ENCODE measurements at places on chromosomes 11 and 22.

DNA sequence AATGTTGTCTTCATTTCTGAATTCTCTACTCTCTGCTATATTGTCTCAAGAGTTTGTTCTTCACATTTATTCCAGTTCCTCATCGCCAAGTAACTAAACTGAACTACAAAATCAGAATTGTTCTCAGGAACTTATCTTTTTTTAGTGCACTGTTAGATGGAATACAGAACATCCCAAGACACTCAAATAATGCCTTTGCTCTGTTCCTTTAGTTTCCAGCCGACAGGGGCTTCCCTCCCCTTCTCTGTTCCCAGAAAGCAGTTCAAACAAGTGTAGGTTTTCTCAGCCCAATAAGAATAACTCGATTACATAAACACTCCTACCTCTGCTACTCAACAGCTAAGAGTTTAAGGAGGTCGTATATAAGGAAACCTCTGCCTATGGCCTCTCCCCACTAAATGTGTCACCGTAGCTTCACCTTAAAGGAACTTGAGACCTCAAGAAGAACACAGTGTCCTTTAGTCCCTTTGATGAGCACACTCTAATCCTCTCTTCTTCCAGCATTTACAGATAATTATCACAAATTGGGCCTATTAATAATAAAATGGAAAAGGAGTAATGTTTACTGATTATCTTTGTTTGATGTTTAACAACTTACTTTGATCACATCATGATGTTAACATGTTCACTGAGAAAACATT is 6.9 kb downstream of the POU2AF3 start:
- DNase-seq, result no peak

DNA sequence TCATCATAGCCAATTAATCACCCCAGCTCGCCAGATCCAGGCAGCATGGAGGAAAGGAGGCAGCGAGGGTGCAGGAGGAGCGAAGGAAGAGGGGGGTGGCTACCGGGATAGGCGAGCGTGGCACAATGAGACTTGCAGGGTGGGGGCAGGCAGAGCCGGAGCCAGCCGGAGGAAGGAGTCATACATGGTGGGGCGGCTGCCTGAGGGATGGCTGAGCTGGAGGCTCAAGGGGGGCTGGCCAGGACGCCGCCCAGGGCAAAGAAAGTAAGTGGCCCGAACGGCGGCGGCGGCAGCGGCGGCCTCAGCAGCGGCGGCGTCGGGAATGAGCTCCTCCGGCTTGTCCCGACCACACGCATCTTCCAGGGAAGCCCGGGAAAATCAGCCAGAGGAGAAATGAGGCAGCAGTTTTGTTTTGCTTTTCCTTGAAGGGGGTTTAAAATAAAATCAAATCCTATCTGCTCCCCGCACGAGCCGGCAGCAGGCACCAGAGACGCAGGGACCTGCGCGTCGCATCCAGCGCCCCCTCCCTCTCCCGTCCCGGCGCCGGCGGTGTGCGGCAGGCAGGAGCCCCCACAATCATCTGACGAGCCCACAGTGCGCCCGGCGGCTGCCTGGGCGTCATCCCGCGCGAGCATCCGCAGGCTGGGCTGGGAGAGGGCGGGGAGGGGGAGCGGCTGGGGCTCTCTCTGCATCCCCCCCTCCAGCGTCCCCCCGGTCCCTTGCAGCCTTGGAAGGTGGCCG is 263.6 kb downstream of the CTTN start:
- no peak for DNase-seq

DNA sequence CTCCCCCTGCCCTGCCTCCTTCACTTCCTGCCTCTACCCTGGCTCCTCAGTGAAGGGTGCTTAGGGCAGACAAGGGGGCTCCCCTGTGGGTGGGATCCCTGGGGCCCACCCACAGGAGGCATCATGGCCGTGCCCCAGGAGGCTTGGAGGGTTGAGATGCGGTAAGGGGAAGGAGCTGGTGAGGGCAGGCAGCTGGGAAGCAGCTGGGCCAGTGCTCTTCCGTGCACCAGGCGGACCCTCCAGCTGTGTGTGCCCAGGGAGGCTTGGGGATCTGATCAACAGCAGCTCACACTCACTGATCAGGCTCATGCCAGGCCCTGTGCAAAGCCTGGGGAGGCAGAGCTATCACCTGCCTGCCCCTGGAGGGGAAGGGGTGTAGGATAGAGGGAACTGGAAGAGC is 59.3 kb upstream of the TTLL12 start:
- no peak for DNase-seq

GRCh38 chr11:130865091-130865773 is 51.0 kb downstream of the SNX19 start:
- DNase-seq, result no peak

DNA sequence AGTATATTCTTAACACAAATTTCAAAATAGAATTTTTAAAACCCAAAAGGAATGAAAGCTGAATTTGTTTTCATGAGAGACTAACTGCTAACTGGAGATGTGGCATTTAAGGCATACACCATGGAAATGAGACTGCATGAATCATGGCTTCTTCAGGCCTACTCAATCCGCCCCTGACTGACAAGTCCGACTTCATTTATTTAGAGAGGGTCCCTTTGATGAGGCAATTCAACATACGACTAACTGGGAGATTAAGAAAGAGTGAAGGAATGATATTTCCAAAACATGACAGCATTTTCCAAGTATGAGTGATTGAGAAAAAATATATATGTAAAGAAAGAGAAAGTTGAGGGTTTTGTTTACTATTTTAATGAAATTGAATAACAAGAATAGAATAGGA is 720.1 kb downstream of the DLG2 start:
- no peak for DNase-seq

GRCh38 chr11:124961972-124962609 is 8.1 kb downstream of the CCDC15 start:
- no peak for DNase-seq

- no peak for DNase-seq
Observed at GRCh38 chr11:78812513-78813293, 238.0 kb upstream of the NARS2 start.

GRCh38 chr11:3626250-3626960 is 15.4 kb downstream of the ART5 start:
- no peak for DNase-seq

DNA sequence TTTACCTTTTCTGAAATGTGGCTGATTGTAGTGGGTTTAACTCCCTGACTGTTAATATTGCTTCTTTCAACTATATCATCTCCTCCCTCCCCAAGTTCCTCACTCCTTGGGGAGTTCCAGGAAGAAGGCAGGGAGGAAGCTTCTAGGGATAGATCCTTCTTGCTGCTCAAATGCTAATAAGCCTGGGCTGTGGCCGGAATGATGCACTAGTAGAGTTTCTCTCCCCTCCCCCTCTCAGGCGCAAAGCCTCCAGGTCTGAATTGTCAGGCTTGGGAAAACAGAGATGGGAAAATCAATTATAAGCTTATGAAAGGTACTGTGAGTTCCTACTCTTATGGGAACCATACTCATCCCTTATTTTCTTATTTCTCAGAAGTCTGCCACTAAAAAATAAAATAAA is 30.8 kb downstream of the FEZ1 start:
- no peak for DNase-seq

GRCh38 chr11:62843466-62843865 is 4.1 kb upstream of the WDR74 start:
- no peak for DNase-seq

GRCh38 chr11:18844753-18845367 is 53.3 kb upstream of the PTPN5 start:
- DNase-seq, result no peak

DNA sequence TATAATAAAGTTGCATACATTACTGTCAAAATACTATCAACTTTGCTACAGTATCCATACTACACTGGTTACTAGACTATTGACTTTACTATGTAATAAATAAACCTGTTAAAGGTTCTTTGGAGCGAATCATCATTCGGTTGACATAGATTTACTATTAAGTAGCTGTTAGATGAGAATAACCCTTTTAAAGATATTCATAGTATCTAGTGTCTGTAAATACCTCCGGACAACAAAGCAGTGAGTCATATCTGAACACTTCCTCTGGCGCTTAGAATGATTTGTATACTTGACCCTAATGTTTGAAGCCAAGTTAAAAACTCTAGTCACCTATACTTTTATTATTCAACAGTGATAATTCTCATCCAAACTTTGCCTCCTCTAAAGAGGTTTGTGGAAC is 84.7 kb downstream of the MSANTD4 start:
- DNase-seq, result no peak

DNA sequence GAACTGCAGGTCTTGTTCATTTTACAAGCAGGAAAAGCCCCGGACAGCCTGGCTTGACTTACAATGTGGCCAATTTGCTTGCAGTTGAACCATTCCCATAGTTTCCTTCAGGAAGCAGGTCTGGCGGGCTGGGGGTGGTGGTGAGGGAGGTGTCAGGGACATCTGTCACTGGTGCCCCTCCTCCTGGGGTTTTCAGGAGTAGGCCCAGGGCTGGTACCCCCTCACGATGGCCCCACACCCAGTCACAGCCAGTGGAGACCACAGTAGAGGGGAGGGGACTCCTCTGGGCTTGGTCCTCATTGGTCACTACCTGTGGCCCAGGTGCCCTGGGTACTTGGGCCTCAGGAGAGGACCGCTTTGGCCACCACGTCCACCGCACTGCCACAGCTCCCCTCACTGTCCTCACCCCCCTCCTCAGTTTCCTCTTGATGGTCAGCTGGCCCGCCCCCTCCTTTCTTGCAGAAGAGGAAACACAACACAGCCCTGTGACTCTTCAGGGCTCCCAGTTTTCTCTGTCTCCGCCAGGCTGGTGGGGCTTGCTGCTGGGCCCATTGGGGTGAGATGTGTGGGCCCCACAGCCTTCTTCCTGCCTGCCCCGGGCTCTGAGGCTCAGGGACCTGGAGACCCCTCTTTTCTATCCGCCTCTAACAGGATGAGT is 39.8 kb upstream of the SHISAL1 start:
- no peak for DNase-seq

DNA sequence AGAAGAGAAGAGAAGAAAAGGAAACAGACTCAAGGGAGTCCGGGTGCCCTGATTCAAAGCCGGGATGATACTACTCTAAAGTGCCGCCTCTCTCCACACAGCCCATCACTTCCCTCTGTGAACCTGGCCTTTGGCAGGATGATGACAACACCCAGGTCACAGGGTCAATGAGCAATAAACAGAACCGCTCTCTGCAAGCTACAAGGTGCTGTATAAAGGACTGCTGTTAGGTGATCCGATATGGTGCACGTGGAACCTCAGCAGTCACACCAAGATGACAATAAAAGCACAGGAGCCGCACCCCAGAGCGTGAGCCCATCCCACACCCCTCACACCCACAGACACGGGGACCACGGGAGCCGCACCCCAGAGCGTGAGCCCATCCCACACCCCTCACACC is 10.7 kb downstream of the TTLL1 start:
- no peak for DNase-seq

DNA sequence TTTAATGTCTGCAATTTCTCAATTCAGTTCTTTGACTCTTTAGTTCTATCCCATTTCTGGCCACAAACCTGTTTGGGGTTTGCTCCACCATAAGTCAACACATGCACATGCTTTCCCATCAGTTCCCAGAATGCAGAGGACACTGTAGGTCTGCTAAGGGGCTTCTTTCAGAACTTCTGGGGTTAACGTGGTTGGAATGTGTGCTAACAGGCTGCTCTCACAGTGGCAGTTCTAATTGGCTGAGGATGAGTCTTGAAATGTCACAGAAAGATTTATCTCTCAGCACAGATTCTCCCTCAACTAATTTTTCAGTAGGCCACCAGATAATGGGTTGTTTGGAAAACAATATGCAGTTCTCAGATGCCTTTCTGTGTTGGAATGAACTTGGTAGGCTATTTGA is 703.4 kb downstream of the NTM start:
- no peak for DNase-seq

GRCh38 chr11:123373754-123374621 is 56.1 kb upstream of the GRAMD1B start:
- DNase-seq, result no peak

GRCh38 chr11:4482445-4482844 is at the start of gene OR52K1:
Gene OR52K1 (plus strand): TSS chr11:4482646. CDS start chr11:4488901, 6,255 bp downstream.
- DNase-seq, result no peak

- DNase-seq, result no peak
Observed at GRCh38 chr22:25357132-25357455, 137.7 kb downstream of the CRYBB2 start.

DNA sequence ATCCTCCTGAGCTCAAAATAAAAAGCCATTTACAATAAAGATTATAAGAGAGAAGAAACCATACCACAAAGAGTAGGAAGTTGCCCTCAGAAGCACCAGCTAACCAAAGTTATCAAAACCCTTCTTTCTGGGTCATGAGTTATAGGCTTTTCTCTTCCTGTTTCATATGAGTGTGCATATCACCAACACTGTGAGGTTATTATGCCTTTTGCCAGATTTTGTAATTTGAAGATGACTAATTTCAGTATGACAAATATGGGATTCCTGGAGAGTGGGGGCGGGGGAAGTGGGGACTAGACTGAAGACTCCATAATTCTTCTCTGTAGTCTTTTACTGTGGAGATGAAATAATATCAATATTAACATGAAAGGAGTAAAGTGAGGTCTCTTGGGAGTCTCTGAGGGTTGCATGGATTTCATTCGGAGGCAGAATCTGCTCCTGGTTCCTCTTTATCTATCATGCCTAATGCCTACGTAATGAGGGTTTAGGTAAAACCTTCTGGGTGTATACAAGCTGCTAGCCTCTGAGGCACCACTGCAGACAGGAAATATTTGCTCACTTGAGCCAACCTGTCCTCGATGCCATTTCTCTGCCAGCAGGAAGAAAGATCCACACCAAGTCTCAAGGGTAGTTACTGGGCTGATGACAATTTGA is 2.1 kb downstream of the LPXN start:
- no peak for DNase-seq

DNA sequence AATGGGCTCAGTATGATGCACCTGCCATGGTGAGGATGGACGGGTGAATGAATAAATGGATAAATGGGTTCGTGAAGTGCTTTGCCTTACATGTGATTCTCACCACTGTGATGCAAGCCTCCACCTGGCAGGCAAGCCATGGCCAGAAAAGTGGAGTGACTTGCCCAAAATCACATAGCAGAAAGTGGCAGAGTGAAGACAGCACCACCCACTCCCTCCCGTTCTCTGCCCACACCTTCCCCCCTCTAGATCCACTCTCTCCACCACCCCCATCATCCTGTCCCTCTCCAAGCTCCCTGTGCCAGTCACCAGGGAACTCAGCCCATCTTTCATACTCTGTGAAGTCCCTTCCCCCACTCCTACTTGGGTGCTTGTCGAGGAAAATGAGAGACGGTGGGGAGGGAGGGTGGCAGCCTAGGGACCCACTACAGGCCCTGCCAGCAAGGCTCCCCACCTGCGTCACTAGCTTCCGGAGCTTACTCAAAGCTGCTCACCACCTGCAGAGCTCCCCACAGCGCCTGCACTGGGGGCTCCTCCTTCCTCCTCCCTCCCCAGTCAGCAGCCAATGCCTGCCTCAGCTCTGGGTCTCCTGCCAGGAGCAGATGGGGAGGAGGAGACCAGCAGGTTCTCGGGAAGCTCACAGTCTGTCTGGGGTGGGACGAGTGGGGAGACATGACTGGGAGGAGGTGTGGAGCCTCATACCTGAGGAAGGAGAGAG is 82.3 kb downstream of the PDE2A start:
- DNase-seq, result no peak

GRCh38 chr11:83956119-83956697 is 670.0 kb upstream of the CCDC90B start:
- no peak for DNase-seq

- DNase-seq, result no peak
Observed at GRCh38 chr11:113349528-113349927, 35.1 kb downstream of the TTC12 start.

GRCh38 chr22:28015676-28016601 is 96.9 kb upstream of the PITPNB start:
- no peak for DNase-seq

- DNase-seq, result no peak
Observed at GRCh38 chr11:12757416-12757815, 83.2 kb downstream of the TEAD1 start.
